Activated naive CD4-positive, alpha-beta T cell treated with anti-CD3 and anti-CD28 coated beads, Interleukin-2, amount 50 U/mL, for 72 hours (primary cell): ENCODE measurements at places on chromosomes 12 and 14.

GRCh38 chr14:96578619-96579018 is 76.4 kb downstream of the PAPOLA start:
- DNase-seq: no peak

DNA sequence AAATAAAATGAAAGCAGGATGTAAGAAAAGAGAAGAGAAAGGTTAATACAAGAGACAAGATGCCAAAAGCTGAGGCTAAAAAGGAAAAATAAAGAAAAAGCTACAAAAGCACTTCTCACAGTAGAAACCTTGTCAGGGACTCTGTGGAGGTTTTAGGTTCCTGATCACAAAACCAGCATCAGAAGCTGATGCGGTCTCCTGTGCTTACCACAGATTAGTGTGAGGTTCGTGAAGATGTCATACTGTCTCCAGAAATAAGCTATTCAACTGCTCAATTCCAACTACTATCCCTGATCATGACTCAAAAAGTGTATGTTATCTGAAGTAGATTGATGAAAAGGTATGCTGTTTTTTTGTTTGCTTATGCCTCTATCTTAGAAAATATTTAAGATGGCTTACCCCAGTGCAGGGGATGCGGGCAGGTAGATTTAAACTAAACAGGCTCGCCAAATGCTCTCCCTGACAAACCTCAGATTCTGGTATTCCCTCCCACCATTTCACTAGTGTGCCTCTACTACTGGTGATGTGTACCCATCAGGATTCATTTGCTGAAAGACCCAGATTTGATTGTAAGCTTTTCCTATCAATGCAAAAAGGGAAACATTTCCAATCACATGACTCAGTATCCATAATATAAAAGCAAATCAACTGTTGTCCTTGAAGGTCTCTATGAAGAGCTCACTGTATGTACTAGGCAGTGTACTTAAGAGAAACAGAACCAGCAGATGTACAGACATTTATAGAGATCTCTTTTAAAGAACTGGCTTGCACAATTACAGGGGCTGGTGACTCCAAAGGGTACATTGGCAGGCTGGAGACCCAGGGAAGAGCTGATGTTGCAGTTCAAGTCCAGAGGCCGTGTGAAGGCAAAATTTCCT is 169.5 kb upstream of the FOXN3 start:
- no peak for DNase-seq

- peak; percentile 25 for DNase-seq
These were observed 1.7 kb downstream of the FOS start for GRCh38 chr14:75280291-75280830.

DNA sequence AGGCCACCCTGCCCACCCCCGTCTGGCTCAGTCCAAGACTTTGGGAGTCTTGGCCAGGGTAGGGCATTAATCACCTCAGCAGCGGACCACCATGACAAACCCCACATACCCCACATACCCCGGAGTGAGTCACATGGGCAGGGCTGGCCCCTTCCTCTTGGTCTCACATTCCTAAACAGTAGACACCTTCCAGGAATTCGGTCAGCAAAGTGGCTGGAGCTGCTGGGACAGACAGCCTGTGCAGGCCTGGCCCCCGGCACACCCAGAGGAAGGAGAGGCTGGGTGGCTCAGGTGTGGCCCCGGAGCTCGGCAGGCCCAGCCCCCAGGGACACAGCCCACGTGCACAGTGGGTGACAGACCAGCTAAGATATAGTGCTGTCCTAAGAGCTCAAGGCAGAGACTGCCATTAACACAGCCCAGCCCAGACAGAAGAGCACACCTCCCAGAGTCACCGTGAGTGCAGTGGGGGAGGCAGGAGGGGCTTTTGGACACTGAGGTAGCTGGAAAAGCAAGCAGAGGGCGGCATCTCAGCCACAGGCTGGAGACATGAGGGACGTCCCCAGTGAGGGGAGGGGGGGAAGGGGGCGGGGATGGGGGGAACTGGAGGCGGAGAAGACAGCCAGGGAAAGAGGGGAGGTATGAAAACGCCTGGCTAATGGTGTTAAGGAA is 24.0 kb downstream of the CCDC85C start:
- no peak for DNase-seq

- DNase-seq: no peak
These were observed 47.6 kb upstream of the RBM19 start for GRCh38 chr12:114013575-114014345.

GRCh38 chr14:102903889-102904512 is 18.5 kb upstream of the AMN start:
- no peak for DNase-seq

GRCh38 chr14:103194256-103195045 is 71.2 kb downstream of the TNFAIP2 start:
- no peak for DNase-seq

DNA sequence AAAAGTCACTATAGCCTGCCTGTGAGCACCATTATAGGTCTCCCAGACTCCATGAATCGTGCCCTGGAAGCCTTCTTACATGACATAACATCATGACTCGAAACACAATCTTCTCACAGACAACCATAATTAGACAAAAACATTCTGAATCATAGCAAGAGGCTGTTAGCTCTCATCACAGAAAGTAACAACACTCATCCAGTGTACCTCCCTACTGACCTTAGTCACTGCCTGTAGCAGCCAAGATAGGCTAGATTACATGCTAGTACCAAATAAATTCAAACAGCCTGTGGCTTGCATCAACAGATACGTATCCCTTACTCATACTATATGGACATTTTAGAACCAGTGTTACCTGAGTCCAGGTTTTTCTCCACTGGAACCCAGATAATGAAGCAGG is 663.8 kb upstream of the FOXG1 start:
- no peak for DNase-seq

- DNase-seq: no peak
These were observed 324.1 kb upstream of the FLRT2 start for GRCh38 chr14:85205875-85206274.

- no peak for DNase-seq
These were observed 32.2 kb downstream of the DIP2B start for GRCh38 chr12:50536831-50537537.

DNA sequence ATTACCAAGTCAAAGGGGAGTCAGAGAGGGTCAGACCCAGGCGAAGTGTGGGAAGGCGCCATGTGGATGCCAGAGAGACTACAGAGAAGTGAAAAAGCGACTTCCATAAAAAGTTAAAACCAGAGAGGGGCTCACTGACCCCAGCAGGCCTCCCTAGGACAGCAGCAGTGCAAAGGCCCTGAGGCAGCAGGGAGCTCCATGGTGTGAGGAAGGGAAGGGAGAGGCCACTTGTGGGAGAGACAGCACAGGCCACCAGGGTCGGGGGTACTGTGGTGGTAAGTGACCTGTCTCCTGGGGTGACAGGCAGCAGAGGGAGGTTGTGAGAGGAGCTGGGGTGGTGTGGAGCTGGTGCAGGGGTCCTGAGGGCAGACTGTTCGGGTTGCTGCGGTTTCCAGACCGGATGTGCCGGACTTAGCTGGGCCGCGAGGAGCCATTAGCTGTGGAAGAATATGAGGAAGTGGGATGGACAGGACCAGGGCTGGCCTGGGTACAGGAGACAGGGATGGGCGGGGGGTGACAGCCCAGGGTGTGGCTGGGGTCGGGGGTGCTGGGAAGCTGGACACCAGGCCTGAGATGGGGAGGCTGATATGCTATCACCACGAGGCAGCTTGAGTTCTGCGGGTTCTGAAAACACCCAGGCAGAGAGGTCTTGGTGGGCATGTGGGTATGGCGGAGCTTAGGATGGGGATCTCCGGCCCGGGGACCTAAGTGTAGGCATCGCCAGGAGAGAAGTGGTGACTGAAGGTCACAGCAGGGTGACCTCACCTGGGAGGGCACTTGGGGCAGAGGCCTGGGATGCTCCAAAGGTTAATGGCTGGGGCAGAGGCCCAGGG is 22.7 kb downstream of the SETD1B start:
- DNase-seq: no peak

GRCh38 chr12:12217018-12217359 is 49.9 kb downstream of the LRP6 start:
- no peak for DNase-seq

GRCh38 chr12:85007836-85008235 is 28.2 kb downstream of the TSPAN19 start:
- no peak for DNase-seq

DNA sequence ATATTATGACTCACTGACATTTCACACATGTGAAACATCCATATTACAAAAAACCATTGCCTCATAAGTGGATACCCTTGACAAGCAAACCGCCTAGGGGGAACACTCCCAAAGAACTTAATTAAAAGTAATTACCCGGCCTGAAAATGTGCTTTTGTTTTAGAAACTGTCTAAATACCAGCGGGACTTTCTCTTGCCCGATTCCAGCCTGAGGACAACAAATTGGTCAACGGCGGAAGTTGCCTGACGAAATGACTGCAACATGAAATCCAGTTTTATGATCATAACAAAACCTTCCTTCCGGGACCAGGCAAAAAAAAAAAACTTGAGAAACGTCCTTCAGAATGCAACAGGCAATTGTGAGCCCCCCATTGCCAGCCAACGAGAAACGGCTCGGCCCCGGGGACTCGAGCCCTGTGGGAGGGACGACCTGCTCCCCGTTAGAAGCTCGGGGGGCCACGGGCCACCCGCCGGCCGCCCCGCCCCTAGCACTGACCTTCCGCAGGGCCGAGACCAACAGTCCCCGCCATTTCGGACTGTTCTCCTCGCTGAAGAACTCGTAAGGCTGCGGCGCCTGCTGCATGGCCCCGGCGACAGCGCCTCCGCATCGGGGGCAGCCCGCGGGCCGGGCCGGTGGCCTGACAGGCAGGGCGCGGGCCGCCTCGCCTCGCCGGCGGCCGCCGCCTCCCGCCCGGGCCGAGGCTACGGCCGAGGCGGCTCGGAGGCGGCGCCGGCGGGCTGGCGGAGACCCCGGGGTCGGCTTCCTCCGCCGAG is 490 bp downstream of the SOS2 start:
- peak; percentile 53 for DNase-seq

- peak; percentile 26 for DNase-seq
These were observed 5.4 kb downstream of the SERPINA1 start for GRCh38 chr14:94382716-94383596.

- DNase-seq: no peak
These were observed 1.5 kb downstream of the RILPL1 start for GRCh38 chr12:123532019-123532418.

- DNase-seq: no peak
These were observed 74.2 kb upstream of the RASSF8 start for GRCh38 chr12:25884024-25884919.

GRCh38 chr12:54126696-54127537 is 61.9 kb downstream of the SMUG1 start:
- DNase-seq: no peak

- DNase-seq: no peak
These were observed 25.1 kb downstream of the GTSF1 start for GRCh38 chr12:54448344-54448743.

- no peak for DNase-seq
These were observed 14.2 kb downstream of the ESR2 start for GRCh38 chr14:64279704-64280668.

DNA sequence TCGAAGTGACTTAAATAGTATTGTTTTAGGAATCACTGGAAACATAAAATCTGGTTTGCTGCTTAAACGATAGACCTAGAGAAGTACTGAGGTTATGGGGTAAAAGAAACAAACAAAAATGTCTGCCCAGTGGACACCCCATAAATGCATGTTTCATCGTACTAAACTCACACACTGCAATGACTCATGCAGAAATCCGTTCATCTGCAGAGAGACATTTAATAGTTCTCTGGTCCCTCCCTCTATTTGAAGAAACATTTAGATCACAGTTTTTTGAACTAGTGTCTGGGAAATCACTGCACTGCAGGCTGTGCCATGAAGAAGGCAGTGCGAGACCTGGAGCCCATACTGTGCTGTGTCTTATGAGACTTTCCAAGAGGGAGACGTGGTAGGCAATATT is 25.5 kb downstream of the SLC17A8 start:
- DNase-seq: no peak

- no peak for DNase-seq
These were observed 5.0 kb upstream of the NEDD1 start for GRCh38 chr12:96902076-96902475.

GRCh38 chr14:101228949-101229541 is 325.5 kb upstream of the RTL1 start:
- DNase-seq: no peak

GRCh38 chr14:104514156-104514848 is 65.3 kb upstream of the C14orf180 start:
- no peak for DNase-seq

DNA sequence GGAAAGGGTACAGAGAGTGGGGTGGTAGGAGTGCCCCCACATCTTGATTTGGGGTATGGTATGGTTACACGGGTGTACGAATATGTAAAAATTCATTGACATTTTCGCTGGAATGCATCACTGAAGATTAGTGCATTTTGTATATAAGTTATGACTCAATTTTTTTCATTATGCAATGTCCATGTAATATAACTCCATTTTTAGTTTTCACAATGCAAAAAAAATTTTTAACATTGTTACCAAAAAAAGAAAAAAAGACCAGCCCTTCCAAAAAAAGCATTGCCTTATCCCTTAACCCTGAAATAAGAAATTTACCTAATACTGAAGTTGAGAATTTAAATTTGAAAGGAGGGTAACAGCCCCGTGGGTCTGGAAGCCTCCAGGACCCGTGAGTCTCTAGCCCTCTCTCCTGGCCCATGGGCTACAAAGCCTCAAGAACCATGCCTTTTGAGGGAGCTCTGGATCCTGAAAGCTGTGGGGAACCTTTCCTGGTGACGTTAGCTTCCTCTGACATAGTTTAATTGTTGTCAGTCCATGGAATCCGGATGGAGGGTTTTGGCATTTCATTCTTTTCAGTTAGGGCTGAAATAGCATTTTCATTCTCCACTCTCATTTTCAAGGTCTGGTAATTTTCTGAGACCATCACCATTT is 55.6 kb upstream of the ACTN1 start:
- no peak for DNase-seq

DNA sequence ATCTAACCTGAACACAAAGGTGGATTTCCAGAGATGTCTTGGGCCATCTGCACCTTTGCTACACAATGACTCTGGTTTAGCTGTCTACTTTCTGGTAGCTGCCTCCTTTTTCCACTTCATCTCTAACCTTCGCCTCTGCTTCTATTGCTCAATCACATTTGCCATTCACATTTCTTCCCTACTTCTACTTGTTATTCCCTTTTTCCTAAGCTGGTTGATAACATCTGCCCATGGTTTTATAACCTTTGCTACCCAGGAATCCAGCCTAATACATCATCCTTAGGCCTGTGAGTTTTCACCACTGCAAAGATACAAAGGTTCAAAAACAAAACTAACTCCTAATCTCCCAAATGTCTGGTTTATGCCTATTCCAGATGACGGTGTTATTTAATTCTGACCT is 13.2 kb downstream of the SPPL3 start:
- DNase-seq: no peak
